Activated naive CD4-positive, alpha-beta T cell (primary cell): ENCODE measurements at places on chromosomes 2 and 18.

- no peak for DNase-seq
Observed at GRCh38 chr2:96502891-96503636, 2.1 kb downstream of the NEURL3 start.

- no peak for DNase-seq
Observed at GRCh38 chr18:57863706-57864105, 60.6 kb upstream of the ATP8B1 start.

DNA sequence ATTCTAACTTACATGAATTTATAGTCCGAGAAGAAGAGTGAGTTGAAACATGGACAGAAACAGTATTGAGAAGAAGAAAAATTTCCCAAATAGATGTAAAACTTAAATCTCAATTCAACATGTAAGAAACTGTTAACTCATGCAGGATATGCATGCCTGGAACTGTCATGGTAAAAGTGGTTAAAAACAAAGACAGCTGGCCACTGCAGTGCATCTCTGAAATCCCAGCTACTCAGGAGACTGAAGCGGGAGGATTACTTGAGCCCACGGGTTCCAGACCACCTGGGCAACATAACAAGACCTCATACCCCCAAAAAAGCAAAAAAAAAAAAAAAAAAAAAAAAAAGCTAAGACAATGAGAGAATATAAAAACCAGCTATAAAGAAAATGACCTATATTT lies 93.0 kb upstream of the TTC27 start:
- DNase-seq: no peak

- no peak for DNase-seq
Observed at GRCh38 chr2:63698786-63699548, 110.2 kb downstream of the MDH1 start.

DNA sequence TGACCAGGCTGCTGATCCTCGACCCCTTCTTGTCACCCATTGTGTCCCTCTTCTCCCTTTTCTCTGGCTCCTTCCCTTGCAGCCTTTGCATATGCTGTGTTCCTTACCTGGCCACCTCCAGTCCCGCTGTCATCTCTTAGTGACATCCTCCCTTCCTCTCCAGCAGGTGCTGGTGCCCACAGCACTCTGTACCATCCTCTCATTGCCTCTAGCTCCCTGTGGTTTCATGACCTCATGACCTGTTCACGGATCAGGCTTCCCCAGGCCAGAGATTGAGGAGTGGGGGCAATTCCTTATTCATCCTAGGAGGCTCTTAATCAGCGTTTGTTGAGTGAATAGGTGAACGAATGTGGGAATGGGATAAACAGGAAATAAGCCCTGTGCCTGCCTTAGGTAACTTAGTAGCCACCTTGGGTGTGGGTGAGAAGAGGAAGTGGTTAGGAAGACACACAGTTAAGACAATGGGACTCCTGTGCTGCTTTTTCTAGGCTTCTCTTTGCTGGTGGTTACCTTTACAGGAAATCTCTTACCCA lies 35.5 kb downstream of the ITGA6 start:
- DNase-seq: peak; percentile 23

DNA sequence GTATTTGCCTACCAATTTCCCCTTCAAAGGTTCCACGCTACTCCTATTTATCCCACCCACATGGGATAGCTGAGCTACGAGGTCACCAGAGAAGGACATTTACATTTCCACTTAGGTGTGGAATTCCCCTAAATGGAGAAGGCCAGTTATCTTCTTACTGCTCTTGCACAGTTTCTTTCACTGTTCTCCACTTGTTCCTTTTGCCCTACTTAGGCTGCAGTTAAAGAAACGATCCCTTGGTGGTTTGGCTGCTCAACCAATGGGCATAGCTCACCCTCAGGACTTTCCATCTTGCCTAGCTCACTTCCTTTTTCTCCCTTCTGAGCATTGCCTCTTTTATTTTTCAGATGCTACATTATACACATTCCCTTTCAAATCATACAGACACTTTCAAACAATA lies 11.2 kb upstream of the NABP1 start:
- no peak for DNase-seq

GRCh38 chr2:215749092-215749957 lies 264.0 kb downstream of the MREG start:
- DNase-seq: no peak

GRCh38 chr2:8193146-8193545 lies 488.7 kb upstream of the ID2 start:
- no peak for DNase-seq

- no peak for DNase-seq
Observed at GRCh38 chr2:208222351-208222750, 32.5 kb downstream of the IDH1 start.

DNA sequence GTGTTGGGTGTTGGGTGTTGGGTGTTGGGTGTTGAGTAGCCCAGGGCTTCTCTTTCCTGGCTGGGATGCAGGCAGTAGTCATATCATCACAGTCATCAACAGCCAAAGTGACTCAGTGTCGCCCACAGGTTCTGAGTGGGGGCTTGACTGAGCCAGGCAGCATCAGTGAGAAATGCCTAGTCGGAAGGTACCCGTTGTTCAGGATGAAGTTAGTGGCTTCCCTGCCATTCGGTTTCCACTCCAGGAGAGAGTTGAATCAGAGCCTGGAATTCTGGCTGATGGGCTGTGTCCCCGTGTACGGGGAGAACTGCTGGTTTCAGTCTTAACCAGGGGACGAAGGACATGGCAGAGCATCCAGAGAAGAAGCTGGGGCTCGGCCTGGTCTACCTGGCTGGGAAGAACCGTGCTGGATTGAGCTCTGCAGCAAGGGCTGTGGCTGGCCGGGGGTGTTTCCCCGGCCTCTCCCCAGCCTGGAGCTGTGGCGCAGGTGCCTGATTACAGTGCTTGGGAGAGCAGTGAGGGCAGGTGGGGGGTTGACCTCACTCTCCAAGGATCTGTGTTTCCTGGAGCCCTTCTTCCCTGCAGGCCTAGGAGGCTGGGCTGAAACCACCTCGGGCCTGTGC lies 49.4 kb downstream of the AGAP1 start:
- DNase-seq: no peak

DNA sequence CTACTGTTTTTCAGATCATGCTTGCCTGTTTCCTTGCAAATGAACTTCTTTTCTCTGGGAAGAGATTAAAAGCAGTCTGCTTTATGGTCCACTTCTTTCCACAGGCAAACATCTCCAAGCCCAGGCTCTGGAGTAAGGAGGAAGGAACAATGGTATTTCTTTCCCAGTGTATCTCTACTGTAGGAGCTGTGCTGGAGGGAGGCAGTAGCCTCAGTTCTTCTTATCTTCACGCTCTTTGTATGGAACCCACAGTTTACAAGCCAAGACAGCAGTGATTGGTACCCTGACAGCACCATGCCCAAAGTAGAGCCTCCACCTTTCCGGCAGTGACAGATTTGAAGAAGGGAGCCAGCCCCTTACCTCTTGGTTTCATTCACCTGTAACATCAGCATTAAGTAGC lies 35.2 kb downstream of the SPOPL start:
- no peak for DNase-seq

GRCh38 chr18:55093808-55094207 lies 134.5 kb upstream of the CCDC68 start:
- DNase-seq: no peak

DNA sequence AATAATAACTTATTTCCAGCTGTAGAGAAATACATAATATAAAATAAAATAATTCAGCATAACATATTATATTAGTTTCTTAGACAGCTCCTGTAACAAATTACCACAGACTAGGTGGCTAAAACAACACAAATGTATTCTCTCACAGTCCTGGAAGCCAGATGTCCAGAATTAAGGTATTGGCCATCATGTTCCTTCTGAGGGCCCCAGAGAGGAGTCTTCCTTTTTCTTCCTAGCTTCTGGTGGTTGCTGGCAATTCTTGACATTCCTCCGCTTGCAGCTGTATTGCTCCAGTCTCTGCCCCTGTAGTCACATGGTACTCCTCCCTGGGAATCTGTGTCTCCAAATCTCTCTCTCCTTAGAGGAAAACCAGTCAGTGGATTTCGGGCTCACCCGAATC lies 146.8 kb downstream of the RBM43 start:
- DNase-seq: no peak

- no peak for DNase-seq
Observed at GRCh38 chr18:53375621-53376020, 848.8 kb downstream of the MBD2 start.

- DNase-seq: no peak
Observed at GRCh38 chr2:216713691-216714336, 18.5 kb upstream of the IGFBP5 start.

DNA sequence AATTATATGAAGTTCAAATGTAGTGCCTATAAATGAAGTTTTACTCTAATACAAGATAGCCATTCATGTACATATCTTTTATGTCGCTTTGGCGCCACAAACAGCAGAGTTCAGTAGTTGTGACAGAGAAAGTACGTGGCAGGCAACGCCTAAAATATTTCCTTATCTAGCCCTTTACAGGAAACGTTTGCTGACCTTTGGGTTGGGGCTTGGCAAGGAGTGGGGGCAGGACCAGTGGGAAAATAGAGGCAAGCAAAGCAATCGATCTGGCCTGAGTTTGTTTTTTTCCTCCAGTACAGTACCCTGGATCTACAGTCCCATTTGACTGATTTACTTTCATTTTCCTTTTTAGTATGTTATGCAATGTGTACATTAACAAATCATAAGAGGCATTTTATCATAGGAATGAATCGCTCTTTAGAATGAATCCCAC lies 13.1 kb downstream of the CCDC68 start:
- DNase-seq: no peak

DNA sequence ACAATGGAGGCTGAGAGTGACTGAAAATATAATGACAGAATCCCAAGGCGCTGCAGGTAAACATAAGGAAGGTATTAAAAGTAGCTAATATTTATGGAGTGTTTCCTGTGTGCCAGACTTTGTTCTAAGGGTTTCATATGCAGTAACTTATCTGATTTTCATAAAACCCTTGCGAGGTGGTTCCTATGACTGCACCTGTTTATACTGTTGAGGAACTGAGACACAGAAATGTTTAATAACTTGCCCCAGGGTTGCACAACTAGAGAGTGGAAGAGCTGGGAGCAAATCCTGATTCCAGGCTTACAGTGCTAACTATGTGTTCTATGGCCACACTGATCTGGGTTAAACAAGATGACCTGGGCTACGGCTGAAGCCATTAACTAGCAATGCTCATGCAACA lies 2.4 kb downstream of the SP110 start:
- DNase-seq: no peak

DNA sequence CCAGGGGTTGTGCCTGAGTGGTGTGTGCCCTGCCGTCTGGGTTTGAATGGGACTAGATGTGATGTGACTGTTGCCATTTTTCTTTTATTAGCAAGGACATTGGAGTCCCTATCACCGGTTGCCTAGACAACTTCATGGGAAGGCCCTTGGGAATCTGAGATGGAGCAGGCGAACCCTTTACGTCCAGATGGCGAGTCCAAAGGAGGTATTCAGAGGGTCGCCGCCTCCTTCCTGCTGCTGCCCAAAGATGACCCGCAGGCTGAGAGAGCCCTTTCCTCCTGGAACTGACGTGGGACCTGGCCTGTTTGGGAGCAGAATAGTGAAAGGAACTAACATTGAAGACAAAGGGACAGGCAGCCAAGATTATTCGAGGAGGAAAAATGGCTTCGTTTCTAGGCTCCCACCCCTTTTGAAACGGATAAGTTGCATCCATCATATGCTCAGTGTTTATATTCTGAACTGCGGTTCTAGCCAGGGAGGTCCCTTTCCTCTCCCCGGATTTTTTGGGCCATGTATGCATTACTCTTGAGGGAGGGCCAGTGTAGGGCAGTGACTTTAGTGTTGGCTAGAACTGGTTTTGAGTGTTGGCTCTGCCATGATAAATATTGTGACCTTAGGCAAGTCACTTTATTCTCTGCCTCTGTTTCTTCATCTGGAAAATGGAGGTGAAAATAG lies 673 bp downstream of the CENPO start:
- DNase-seq: no peak

DNA sequence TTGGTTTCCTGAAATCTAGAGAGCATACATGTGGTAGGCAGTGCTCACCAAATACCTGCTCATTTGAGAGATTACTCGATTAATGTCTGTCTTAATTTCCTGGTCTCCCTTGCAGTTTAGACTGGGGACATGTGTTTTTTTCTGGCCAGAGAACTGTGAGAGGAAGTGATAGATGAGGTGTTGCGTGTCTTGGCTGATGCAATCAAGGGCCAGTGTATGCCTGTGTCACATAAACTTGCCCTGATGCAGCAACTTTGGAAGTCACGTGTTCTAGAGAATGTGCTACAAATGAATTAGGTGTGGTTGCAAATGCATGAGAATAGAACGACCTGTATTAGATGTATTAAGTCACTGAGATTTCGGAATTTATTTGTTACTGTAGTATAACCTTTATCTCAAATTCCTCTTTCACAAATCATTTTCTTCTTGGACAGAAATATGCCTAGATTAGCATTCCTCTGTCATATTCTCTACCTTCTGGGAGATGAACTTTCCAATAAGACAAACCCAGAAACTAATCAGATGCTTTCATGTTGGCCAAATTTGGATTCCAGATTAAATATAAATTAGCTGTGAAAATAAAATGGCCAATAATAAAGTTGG lies 9.9 kb upstream of the IL1A start:
- DNase-seq: no peak

DNA sequence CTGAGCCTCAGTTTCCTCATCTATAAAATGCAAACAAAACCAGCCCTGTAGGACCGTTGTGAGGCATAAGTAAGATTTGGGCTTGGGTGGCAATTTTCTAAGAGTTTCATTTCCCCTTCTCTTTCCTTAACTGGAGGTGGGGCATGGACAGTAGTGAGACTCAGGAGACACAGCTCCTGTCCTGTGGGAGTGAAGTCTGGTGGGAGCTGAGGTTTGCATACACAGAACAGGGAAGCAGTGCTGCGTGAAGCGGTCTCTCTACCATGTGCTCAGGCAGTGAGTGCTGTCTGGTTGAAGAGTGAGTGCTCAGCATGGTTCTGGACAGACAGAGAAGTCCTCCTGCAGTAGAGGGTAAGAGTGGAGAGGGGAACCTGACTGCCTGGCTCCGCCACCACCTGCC lies 62.3 kb upstream of the MCFD2 start:
- no peak for DNase-seq

DNA sequence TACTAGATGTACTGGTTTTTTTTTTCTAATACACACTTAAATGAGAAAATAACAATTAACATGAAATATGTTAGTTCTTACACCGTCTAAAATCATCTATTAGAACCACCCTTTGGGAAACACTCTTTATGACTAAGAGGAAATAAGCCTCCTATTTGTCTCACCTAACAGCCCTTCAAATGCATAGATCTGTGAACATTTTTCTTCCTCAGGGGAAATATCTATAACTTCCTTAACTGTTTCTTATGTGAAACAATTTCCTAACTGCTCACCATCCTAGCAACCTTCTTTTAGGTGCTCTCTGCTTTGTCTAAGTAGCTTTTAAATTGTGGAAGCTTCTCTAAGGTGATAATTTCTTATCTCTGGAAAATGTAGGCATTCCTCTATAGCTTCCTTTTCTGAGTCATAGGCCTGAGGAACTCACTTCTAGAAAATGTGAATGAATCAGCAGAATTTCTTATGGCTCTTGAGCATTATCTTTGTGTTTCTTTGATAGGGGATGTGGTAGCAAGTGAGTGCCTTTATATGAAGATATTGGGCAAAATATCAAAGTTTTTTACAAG lies 56.1 kb downstream of the CNTNAP5 start:
- no peak for DNase-seq

- DNase-seq: no peak
Observed at GRCh38 chr18:35592298-35592697, 10.8 kb downstream of the GALNT1 start.
